ENCODE measurements at places on chromosomes 7 and 10.

DNA sequence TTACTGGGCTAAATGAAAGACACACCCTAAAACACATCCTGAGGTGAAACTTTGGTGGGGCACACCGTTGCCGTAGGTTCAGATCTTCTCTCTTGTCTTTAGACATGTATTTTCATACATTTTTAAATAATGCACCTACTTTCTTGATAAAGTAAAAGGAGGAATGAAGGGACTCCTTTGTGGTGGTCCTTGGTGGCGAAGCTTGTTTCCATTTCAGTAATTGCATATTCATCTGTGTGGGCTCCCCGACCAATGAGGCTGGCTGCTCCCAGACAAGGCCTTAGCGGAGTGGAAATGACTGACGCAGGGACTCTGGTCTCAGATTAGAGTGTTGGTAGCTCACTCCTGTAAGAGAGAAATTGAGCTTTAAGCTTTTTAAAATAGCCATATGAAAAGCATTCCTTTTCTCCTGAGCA, 815 bp downstream of the CCSER2 start:
- DNase-seq, result no peak

- DNase-seq, result no peak
Measured at GRCh38 chr7:147711447-147711846, 879.1 kb upstream of the C7orf33 start.

GRCh38 chr10:132255489-132256344, 52.0 kb downstream of the STK32C start:
- no peak for DNase-seq

GRCh38 chr10:112896273-112896672, 53.8 kb upstream of the TCF7L2 start:
- DNase-seq, result no peak

GRCh38 chr10:3530783-3531645, 254.0 kb downstream of the KLF6 start:
- DNase-seq, result no peak

- no peak for DNase-seq
Measured at GRCh38 chr7:76281006-76281705, 21.3 kb upstream of the HSPB1 start.

DNA sequence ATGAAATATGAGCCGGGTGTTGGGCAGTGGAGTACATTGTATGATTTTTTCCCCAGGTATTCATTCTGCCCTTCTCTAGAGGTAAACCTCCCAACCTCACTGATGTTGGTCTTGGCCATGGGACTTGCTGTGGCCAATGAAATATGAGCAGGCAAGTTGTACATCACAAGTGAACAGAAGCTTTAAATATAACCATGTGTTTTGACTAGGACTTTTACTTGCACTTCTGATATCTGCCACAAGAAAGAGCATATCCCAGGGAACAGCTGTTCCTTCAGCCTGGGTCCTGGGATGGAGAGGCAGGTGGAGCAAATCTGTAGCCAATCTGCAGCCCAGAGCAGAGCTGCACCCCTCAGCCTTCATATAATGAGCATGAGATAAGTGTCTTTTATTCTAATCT, 109.8 kb upstream of the PALS2 start:
- no peak for DNase-seq

- DNase-seq, result no peak
Measured at GRCh38 chr10:49442863-49443262, 47.0 kb upstream of the DRGX start.

GRCh38 chr10:30036341-30036740, 23.0 kb downstream of the JCAD start:
- no peak for DNase-seq

GRCh38 chr7:105974471-105974870, 11.4 kb downstream of the CDHR3 start:
- no peak for DNase-seq

DNA sequence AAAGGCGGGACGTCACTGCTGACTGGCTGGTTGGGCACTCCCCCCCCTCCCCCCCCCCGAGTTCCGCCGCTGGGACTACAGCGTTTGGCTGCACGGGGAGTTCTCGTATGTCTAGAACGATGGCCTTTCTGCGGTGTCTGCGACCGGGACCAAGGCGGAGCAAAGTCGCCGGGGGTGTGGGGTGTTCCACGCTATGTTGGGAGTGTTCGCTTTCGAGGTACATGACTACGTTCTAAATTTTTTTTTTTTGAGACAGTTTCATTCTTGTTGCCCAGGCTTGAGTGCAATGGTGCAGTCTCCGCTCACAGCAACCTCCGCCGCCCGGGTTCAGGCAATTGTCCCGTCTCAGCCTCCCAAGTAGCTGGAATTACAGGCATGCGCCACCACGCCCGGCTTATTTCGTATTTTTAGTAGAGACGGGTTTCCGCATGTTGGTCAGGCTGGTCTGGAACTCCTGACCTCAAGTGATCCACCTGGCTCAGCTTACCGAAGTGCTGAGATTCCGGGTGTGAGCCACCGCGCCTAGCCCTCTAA, 573 bp upstream of the IDI1 start:
- DNase-seq, result peak; percentile 10

GRCh38 chr7:22339725-22340390, 17.1 kb downstream of the RAPGEF5 start:
- no peak for DNase-seq

GRCh38 chr7:38975944-38976392, 1.7 kb upstream of the POU6F2 start:
- no peak for DNase-seq

- DNase-seq, result no peak
Measured at GRCh38 chr10:91627344-91628102, 5.3 kb downstream of the PPP1R3C start.

DNA sequence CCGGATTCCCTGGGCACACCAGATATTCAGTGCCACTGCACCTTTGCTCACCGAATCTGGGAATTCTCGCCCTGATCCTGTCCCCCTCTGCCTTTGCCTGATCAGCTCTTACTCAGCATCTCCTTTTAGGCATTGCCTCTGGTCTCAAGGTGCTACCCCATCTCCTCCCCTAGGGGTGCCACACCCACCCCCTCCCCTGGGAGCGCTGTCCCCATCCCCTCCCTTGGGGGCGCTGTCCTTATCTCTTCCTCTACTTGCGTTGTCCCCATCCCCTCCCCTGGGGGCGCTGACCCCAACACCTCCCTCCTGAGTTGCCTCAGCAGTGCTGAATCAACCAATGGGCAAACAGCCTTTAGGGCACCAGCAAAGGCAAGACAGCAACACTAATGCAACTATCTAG, 686.9 kb upstream of the FOXK1 start:
- no peak for DNase-seq

DNA sequence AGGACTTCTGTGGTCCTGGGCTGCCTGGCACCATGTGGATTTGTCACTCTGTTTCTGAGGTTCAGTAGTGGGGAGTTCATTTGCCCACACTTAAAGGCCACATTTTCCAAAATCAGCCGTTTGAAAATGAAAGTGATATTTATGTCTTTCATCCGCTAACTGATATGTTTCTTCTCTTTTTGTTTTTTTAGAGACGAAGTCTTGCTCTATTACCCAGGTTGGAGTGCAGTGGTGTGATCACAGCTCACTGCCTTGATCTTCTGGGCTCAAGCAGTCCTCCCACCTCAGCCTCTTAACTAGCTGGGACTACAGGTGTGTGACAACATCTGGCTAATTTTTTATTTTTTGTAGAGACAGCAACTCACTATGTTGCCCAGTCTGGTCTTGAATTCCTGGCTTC, 58.6 kb downstream of the EBLN1 start:
- DNase-seq, result no peak

GRCh38 chr7:40530292-40530691, 395.5 kb downstream of the SUGCT start:
- DNase-seq, result no peak

- DNase-seq, result no peak
Measured at GRCh38 chr10:79292891-79293746, 54.1 kb upstream of the PPIF start.

DNA sequence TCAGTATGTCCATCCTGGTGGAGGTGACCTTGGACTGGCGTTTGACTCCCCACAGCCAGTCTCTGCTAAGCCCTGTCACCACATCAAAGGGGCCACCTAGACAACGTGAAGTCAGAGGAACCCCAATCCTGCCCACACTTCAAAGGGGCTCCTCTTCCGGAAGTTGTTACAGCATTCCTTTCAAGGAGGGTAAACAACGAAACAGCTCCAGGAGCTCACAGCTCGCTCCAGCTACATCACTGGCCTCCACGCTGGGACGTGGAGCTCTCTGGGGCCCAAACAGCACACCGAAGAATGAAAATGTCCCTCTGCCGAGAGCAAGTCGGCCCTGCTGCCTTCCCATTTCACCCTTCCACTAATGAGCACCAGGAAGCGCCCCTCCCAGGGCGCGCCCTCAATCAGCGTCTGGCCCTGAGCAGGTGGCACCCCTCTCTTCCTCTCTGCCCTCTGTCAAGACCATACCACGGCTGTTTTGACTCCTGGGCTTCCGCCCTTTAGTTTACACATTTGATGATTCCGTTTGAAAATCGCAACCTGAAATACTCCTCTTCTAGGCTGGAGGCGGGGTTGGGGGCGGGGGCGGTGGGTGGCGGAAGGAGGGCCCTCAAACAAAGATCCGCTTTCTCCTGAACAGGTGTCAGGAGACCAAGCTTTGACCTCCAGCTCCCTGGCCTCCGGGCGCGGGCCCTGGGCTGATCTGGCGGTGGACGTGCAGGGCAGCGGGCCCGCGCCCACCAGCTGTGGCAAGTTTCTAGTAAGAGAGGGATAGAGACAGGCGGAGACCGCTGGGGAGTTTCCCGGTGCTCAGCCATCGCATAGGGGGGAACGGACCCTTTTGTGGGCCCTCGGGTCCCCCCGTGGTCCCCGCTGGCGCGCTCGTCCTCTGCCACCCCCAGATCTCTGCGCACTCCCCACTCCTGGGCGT, 53.1 kb upstream of the KDM7A start:
- no peak for DNase-seq

GRCh38 chr10:71549766-71550533, 153.2 kb downstream of the CDH23 start:
- no peak for DNase-seq

DNA sequence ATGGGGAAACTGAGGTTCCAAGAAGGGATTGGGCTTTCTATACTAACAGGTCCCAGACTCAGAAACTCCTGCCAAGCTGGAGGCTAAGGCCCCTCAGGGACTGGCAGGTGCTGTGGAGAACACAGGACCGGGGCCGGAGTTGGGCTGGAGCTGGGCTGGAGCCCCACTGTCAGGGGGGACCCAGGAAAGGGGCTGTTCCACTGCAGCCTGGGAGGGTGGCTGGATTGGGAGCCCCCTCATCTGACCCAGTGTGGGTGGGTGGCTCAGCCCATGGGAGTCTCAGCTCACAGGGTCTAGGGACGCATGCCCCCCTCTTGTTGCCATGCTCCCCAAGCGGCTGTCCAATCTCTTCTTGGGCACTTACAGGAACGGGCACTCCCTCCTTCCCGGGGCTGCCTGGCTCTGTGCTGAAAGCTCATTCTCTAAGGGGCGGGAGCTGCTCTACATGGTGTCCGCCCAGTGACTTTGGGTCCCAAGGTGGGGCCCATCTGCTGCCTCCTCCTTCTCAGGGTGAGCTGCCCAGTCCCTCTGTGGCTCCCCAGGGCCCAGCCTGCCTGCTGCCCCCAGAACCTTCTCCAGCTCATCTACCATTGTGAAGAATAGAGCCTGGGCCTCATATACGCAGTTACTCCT, 126.5 kb downstream of the MYL10 start:
- no peak for DNase-seq

DNA sequence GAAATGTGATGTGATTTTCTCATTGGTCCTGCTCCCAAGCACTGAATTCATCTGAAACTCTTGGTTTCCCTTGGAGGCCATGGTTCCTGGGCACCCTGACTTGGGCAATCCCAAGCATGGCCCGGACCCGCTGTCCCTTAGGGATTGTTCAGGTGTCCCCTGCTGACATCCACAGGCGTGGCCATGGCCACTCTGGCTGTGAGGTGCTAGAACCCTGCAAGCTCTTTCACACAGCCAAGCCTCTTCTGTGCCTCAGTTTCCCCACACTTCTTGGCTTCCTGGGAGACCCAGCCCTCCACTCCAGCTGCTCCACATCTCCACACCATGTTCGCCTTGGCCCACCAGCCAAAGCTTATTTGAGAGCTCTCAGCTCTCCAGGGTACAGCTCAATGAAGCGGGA, 12.0 kb upstream of the AZGP1 start:
- no peak for DNase-seq

- no peak for DNase-seq
Measured at GRCh38 chr10:774661-775244, 85.3 kb upstream of the DIP2C start.

- no peak for DNase-seq
Measured at GRCh38 chr10:241451-241850, 106.2 kb downstream of the ZMYND11 start.

DNA sequence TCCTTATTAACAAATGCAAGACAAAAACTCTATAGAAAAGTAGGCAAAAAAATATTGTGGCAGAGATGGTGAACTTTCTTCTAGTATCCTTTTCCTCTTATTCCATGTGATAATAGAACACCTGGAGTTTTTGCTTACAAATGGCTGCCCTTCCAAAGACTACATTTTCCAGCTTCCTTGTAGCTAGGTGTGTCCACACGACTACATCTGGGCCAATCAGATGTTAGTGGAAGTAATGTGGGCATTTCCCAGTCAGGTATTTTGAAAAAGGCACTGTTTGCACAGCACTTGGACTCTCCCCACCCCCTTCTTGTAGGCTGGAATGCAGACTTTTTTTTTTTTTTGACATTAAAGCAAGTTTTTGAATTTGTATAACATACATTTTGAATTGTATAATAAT, 105.5 kb upstream of the TBX20 start:
- no peak for DNase-seq

GRCh38 chr7:69770613-69771012, 172.3 kb downstream of the AUTS2 start:
- DNase-seq, result no peak

DNA sequence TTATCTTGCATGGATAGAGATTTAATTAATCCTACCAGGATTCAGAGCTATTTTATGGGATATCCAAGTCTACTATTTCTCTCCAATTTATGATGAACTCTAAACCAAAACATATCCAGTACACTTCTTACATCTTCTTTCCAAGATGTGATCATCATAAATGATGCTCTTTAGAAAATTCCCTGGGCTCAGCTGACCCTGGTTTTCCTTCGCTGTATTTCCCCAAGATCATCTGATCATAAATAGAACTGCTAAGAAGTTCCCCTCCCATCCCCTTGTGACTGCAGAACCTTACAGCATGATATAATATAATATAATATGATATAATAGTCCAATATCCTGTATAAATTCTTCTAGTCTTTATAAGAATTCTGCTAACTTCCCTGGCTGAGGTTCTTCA, 114.6 kb upstream of the LYZL2 start:
- no peak for DNase-seq

- no peak for DNase-seq
Measured at GRCh38 chr10:29823553-29824080, 188.8 kb upstream of the SVIL start.

All from fibroblast of the conjunctiva (primary cell).